ENCODE measurements at places on chromosomes 7 and 10.

DNA sequence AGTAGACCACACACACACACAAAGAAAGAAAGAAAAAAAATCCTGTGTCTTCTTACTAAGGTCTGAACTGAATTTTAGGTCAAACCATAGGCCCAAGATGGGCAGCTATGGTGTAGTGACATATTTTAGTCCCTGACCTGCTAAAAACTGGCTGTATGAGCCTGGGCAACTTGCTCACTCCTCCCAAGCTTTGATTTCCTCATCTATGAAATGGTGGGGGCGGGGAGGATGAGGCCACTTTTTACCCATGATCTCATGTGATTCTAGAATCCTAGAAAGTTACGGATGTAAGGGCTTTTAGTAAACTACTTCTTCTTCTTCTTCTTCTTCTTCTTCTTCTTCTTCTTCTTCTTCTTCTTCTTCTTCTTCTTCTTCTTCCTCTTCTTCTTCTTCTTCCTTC is 6.1 kb upstream of the CCL24 start:
- no peak for DNase-seq

DNA sequence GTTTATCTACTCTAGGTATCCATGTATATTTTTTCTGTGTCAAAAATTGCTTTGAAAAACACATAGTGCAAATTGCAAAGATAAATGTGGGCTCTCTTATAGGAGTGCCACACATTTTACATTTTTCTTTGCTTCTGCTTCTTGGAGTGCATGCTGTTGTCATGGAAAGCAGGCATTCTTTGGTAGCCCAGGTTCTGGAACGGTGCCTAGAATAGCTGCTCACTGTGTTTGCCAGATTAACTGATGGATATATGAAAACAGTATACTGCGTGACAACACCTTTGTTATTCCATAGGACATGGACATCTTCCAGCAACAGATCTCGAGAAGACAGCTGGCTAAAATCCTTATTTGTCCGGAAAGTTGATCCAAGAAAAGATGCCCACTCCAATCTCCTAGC is 13.4 kb downstream of the NIPSNAP2 start:
- DNase-seq = no peak

DNA sequence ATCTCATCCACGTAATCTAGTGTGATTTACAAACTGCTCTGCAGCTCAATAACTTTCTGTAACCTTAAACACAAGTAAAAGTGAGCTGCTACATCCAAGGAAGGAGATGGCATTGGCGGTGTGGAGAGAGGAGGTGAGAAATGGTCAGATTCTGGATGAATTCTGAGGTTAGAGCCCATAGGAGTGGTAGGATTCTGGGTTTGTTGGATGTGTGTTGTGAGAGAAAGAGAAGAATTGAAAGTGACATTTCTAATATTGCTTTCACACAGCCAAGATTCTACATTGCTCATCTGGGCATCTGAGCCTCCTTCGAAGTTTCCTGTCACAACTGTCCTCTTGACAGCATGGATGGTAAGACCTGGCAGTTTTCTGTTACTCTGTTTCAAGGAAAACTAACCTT is 2.5 kb downstream of the MCM10 start:
- DNase-seq = no peak

DNA sequence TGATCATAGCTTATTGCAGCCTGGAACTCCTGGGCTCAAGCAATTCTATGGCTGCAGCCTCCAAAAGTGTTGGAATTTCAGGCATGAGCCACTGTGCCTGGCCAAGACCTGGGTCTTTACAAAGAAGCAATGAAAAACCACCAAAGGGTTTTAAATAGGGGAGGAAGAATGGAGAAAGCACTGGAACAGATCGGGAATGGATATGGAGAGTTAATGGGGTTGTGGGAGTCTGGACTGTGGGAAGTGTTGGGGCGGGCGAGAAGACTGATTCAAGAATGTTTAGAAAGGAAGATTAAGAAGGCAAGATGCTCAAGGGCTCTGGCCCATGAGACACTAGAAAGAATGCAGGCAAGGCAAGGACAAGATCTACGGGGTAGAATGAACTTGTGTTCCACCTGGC is 98.5 kb downstream of the CARD11 start:
- DNase-seq = no peak

- DNase-seq = peak; percentile 16
Measured at GRCh38 chr7:145909991-145910513, 206.5 kb upstream of the CNTNAP2 start.

DNA sequence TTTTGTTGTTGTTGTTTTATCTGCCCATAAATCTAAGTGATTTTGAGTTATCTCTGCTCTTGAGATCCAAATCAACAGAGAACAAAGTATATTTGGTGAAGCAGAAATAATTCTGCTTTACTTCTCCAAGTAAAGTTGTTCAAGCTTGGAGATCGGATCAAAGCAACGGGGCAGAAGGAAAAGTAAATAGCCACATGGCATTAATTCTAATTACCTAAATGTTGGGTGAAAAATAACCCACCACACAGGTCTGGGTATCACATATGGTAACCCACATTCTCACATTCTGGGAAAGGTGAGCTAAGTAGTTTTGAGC is 3.1 kb downstream of the NRP1 start:
- no peak for DNase-seq

GRCh38 chr10:19623321-19623720 is 192.9 kb upstream of the PLXDC2 start:
- no peak for DNase-seq

- DNase-seq = no peak
Measured at GRCh38 chr7:90005836-90006235, 148.4 kb upstream of the STEAP1 start.

GRCh38 chr7:82081644-82082224 is 311.9 kb upstream of the HGF start:
- no peak for DNase-seq

DNA sequence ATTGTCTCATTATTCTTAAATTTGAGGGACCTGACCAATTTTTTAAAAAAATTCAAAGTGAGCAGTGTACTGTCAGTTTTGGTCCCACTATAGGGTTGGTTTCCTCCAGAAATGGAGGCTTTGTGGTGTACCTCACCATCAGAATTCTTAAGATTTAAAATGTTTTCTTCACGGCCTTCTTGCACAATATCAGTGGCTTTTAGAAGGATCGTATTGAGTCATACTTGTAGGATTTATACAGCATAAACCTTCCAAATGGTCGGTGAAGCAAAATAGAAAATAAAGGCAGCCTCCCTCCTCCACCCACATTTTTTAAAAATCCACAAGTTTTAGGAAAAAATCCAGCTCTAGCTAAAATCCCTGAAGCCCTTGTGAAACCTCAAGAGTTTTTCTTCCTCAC is 126.4 kb downstream of the RNLS start:
- DNase-seq = no peak

DNA sequence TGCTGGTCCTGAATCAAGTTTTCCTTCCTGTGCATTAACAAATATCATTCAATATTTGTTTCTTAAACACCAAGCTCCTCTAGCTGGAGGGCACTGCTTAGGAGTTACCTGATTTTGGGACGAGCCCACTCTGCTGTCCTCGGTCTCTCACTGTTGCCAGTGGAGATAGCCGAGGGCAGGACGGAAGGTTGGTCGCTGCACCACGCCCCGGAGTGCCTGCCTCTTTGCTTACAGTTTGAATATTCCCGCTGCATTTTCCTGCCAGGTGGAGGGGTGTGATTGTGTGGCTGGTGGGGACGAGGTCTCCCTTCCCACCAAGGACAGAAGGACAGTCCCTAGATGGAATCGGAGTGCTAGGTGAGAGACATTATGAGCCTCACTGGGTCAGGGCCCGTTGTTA is 201.5 kb downstream of the DNAJB6 start:
- DNase-seq = no peak

GRCh38 chr10:16304311-16304710 is 132.5 kb upstream of the PTER start:
- DNase-seq = no peak

DNA sequence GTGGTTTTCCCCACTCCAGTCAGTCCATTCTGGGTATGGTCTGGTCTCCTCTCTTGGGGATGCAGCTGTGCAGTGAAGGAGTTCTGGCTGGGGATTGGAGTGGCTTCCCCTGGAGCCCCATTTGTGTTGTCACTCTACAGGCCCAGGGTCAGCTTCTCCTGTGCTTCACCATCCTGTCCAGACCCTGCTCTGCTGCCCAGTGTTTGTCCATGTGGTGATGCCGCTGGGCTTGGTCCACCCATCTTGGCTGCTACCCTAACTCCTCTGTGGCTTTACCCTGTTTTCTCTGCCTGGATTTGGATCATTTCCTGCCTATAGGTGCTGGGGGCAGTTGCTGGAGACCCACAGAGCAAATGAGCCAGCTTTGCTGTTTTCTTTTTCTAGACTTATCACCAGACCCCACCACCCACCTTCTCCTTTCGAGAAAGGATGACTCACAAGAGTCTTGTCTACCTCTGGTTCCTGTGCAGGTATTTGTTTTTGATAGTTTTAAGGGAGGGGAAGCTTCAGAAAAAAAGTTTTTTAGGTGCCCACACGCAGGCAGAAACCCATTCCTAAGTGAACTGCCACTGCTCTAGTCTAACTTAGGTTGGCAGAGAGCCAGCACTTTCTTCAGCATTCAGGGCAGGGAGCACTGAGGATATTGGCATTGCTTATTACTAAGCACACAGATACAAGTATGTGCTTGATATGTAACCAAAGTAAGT is 8.5 kb downstream of the ZDHHC16 start:
- no peak for DNase-seq

DNA sequence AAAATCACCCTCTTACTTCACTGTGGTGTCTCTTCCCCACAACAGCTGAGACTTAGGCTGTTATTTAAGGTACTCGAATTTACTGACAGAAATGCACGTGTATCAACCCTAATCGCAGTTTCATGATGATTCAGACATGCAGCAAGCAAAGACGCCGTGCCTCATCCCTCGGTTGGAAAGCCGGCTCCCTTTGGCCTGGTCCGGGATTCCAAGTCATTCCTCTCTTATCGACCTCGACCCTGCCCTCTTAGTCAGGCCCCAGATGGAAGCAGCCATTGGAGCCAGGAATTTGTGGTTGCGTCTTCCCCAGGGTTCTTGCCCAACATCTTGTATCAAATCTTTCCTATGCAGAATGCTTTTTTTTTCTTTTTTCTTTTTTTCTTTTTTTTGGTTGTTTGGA is 229.5 kb downstream of the GATA3 start:
- no peak for DNase-seq

- DNase-seq = no peak
Measured at GRCh38 chr10:60009710-60010383, 103.5 kb upstream of the CCDC6 start.

- DNase-seq = no peak
Measured at GRCh38 chr10:70908406-70909296, 20.3 kb upstream of the PCBD1 start.

DNA sequence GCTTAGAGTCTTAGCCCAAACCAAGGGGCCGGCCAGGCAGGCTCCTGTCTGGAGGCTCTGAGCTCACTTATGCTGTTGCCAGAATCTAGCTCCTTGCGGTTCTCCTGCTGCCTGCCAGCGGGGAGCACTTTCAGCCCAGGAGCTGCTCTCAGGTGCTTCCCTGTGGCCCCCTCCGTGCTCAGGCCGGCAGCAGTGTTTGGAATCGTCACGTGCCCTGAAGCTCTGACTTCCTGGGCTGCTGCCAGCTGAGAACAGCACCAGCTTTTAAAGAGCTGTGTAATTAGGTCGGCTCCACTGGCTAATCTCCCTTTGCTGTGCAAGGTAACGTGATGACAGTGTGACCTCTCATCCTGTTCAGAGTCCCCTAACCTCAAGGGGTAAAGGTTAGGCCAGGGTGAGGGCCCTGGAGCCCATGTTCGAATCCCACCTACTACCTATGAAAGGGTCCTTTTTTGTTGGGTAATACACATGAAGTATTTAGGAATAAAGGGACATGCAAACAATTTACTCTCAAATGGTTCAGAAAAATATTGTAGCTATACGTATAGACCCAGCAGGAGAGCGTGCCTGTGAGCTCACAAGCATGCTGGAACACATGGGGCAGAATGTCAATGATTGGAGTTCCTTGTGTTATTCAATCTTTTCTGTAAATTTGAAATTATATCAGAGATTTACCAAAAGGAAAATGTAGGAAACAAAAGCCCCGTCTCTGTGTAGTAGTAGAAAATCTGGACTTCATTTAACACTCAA is 16.6 kb downstream of the ZNF862 start:
- no peak for DNase-seq

DNA sequence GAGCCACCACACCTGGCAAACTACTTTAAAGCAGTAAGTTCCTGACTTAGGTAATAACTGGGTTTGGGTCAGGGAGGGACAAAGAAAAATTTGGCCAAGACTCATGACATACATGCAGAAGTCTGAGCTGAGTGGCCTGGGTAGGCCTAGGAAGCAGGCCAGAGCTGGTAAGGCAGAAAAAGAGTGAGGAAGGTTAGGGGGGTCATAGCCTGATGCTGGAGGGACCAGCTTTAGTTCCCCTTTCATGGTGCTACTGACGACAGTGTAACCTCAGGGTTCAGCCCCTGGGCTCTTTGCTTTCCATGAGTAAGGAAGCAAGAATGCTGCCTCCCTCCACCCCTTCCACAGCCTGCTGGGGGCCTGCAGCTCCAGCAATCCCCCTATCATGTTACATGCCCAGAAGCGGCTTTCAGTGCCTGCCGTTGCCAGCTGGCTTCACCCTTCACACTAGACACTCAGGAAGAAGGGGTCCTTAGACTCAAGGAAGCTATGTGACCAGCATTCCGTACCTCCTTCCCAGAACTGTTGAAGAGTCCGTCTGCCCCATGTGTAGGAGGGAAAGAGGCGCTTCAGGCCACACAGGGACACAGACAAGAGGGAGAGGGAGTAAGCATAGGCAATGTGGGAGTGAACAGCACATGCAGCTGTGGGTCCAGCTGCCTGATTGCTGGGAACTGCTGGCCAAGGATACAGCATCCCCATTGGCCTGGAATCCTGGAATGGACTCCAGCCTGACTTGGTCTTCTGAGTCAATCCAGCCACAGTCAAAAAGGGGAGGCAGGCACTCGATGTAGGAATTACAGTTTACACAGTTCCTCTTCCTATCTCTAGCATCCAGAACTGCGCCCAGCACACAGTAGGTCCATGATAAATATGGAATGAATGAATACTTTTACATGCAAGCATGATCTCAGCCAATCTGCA is 4.1 kb upstream of the PLAU start:
- peak; percentile 46 for DNase-seq

DNA sequence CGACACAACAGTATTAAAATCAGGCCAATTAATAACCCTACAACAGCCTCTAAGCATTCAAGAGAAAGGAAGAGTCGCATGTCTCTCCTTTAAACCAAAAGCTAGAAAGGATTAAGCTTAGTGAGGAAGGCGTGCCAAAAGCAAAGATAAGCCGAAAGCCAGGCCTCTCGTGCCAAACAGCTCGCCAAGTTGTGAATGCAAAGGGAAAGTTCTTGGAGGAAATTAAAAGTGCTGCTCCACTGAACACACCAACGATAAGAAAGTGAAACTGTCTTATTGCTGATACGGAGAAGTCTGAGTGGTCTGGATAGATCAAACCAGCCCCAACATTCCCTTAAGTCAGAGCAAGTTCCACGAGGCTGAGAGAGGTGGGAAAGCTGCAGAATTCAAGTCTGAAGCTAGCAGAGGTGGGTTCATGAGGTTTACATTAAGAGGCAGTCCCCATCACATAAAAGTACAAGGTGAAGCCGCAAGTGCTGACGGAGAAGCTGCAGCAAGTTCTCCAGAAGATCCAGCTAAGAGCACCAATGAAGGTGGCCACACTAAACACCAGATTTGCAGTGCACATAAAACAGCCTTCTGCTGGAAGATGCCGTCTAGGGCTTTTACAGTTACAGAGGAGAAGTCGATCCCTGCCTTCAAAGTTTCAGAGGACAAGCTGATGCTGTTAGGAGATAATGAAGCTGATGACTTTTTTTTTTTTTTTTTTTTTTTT is 194.8 kb downstream of the MAD1L1 start:
- DNase-seq = no peak

- DNase-seq = no peak
Measured at GRCh38 chr10:43683451-43684291, 35.0 kb upstream of the ZNF32 start.

- DNase-seq = no peak
Measured at GRCh38 chr7:117588352-117588794, 108.5 kb downstream of the CFTR start.

GRCh38 chr7:136312592-136312991 is 335.4 kb upstream of the MTPN start:
- no peak for DNase-seq
